ENCODE measurements at places on chromosomes 13 and 19.

GRCh38 chr13:75691183-75691582, 55.1 kb downstream of the LMO7 start:
- no peak for DNase-seq

DNA sequence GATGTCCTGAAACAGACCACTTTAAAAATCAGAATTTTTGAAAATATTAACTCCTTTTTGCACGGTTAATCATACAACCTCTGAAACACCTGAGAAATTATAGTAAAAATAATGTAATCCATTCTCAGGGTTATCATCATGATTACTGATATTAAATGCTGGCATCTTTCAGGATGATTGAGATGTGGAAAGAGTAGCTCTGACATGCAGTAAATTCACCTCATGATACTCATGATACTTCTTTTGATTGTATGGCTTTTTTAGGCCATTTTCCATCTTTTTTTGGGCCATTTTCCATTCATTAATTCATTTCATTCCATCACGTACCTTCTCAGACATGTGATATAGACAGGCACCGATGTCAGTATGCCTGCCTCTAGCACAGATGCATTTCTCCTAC, 85.1 kb downstream of the FGF14 start:
- no peak for DNase-seq

DNA sequence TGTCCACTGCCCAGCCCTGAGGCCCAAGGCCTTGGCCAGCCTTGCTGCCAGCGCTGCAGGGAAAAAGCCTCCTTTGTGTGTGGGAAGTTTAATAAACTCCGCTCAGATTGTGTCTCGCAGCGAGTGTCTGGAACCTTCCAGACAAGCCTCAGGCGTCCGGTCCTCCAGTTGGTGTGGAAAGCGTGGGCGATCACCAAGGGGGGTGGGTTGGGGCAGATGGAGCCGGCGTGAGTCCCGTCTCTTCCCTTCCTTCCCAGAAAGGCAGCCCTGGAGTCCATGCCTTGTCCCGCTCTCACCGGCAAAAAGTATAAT, 4.6 kb downstream of the STK11 start:
- DNase-seq: peak; percentile 62

- DNase-seq: no peak
These were observed 77.1 kb downstream of the CCNA1 start for GRCh38 chr13:36509369-36509768.

- peak; percentile 89 for DNase-seq
These were observed 3.3 kb upstream of the RPL36 start for GRCh38 chr19:5686647-5687359.

GRCh38 chr13:35039012-35039411, 96.9 kb downstream of the NBEA start:
- DNase-seq: no peak

DNA sequence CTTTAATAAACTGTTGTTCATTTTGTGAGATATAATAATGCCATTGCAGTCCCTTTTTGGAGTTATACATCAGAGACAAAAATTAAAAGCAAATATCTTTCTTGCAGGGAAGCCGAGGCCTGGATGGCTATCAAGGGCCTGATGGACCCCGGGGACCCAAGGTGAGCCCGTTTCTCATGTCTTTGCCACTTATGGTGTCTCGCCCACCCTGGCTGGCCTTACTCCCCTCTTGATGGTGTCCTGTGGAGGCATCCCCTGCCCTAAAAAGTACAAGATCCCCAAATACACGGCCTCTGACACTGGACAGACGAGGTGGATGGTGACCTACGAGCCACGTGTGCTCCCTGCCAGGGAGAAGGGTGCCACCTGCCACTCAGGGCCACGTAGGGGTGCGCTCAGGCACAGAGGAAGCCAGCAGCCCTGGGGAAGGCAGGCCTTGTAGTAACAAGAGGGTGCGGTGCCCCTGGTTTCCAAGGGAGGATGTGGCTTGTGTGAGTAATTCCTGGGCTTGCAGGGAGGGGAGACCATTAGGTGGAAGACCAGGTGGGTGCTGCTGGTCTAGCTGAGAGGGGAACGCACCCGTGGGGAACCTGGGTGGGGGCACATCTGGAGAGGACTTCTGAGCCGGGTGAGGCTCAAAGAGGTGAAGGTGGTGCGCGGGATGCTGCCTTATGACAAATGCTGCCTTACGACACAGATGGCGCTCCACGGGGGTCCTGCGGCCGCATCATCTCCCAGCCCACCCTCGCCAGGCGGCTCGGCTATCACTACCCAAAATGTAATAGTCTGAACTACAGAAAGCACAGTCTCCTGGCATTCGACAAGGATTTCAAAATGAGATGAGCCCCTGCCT, 115.6 kb downstream of the RAB20 start:
- DNase-seq: no peak

DNA sequence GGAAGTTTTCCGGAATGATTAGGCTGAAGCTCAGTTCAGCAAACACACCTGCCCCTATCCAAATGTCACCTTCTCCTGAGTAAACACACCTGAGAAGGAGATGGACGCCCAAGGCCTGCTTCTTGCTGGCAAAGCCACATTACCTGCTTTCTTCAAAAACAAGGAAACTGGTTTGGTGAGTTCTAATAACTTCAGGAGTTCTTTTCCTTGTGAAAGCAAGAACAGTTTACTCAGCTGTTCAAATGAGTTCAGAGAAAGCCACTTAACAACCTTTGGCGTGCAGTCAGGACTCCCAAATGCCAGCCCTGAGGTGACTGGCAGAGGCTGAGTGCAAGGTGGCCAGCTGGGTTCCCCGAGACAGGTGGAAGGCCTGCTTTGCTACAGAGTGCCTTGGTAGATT, 160.5 kb downstream of the STK24 start:
- DNase-seq: no peak

DNA sequence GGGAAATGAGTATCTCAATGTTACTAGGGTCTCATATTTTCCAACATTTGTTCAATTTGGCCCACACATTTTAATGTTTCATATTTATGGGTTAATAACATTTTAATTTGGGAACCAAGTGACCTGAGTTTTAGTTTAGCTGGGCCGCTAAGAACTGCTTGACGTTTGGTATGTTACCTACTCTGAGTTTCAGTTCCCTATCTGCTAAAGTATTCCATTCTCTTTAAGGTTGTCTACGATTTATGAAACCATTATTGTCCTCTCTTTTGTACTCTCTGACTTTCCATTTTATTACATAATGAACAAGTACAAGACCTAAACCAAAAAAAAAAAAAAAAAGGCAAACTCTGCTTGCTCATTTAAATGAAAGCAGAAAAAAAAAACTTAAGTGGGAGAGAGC, 89.9 kb downstream of the FGF14 start:
- no peak for DNase-seq

GRCh38 chr13:98541701-98542203, 35.2 kb downstream of the STK24 start:
- DNase-seq: no peak

DNA sequence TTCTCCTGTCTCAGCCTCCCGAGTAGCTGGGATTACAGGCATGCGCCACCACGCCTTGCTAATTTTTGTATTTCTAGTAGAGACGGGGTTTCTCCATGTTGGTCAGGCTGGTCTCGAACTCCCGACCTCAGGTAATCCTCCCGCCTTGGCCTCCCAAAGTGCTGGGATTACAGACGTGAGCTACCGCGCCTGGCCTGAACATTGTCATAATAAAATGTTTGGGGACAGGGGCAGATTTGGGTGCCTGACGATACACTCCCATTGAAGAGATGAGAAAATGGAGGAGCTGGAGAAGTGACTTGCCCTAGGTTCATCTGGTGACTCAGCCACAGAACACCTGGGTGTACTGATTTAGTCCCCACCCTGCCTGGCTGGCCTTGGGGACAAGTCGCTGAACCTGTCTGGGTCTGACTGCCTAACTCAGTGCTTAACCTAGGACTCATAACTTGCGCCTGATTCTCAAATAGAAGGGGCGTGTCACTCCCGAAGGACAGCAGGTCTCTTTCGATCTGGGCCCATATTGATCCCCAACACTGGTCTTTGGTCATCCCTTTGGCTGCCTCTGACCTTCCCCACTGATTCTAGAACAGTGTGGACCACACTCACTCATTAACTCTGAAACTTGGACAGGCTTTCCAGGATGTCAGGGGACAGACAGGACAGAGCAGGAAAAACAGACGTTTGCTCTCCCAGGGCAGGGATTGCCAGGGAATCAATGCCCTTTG, 7.6 kb upstream of the BICRA start:
- DNase-seq: no peak

GRCh38 chr13:77016251-77016812, 10.6 kb downstream of the FBXL3 start:
- no peak for DNase-seq

DNA sequence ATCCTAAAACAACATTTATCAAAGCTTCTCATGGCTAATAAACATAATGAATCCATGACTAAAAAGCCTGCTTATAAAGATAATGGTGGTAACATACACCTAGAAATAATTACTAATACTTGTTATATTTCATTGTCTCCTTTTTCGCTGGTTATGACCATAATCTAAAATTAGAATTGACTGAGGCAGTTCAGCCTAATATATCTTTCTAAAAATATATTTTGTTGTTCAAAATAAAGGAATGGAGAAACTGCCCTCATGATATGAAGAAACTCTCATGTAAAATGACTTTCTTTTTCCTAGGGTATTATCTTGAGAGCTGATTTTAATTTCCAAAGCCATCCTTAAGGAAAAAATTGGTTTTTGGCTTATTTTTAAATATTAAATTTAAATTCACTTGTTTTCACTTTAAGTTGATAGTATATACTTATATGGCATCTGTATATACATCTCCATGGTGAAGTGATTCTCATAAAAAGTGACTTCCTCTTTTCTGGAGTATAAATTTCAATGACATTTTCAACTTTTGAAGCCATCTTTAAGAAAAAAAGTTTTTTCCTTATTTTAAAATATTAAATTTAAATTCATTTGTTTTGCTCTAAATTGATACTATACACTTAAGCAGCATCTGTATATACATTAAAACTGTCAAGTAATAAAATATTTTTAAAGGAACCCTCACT, 204.6 kb downstream of the VWA8 start:
- DNase-seq: no peak

DNA sequence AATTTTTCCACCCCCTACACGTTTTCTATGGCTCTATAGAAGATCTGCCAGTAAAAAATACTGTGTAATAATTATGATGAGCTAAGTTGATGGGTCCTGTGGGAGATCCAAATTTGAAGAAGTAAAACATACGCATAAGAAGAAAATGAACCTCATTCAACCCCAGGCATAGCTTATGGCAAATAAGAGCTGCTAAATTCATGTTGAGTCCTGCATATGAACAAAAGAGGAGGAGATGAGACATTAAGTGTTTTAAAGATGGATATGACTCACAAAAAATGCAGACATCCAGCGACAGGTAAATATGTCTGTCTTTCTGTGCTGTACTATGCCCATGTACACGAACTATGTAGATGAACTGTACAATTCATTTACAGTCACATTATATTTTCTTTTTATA, 101.9 kb downstream of the LIG4 start:
- DNase-seq: no peak

DNA sequence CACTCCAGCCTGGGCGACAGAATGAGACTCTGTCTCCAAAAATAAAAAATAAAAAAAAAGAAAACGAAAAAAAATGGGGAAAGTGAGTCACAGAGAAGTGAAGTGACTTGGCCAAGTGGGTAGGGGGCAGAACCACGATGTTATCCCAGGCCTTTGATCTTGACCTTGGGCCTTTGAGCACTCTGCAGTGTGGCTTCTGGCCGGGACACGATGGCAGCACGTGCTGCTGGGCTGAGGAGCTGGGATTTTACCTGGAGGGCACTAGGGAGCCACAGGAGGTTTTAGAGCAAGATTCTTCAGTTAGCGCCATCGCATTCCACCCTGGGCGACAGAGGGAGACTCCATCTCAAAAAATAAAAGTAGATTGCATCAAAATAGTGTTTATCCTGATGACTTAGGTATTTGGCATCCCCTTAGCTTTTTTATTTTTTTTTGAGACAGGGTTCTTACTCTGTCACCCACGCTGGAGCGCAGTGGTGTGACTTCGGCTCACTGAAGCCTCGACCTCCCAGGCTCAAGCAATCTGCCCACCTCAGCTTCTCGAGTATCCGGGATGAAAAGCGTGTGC, 4.3 kb upstream of the TLE5 start:
- no peak for DNase-seq

DNA sequence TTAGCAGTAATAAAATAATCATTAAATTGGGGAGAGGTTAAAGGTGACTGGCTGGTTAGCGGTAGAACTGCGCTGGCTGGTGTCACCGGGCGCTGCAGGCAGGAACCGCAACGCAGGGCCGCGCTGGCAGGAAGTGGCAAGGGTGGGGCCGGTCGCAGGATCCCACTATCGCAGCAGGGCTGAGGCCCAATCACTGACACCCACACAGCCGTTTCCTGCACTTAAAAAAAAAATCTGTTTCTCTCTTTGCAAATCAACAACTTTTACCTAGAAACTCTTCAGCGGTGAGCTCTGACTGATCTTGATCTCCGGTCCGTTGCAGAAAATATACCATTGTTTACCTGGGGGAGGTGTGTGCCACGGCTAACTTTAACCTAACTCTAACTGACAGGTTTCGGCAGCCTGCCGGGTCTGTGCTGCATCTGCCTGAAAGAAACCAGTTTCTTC, 46.9 kb downstream of the KLF2 start:
- no peak for DNase-seq

DNA sequence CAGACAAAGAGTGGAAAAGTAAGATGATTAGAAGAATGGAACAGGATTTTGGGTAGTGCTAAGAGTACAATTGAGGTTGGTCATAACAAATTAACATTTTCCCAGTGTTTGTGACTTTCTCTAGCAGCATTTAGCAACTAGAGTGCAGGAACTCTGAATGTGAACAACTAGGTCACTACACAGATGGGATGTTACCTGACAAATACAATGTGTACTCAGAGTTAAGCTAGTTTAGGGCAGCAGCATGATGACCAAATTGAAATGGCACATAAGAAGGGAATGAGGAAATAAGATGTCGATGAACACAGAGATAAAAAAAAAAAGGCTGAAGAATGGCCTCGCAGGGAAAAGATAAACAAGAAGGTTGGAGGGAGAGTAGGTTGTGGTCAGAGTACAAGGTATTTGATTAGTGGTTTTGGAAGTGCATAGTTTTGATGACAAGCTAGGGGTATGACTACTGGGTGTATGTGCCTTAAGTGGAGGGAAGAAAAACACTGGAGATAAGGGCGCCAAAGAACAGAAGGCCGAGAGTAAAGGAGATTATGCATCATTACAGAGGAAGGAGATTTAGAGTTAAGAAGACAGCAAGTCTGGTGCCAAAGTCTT, 381.1 kb downstream of the FGF14 start:
- DNase-seq: no peak

DNA sequence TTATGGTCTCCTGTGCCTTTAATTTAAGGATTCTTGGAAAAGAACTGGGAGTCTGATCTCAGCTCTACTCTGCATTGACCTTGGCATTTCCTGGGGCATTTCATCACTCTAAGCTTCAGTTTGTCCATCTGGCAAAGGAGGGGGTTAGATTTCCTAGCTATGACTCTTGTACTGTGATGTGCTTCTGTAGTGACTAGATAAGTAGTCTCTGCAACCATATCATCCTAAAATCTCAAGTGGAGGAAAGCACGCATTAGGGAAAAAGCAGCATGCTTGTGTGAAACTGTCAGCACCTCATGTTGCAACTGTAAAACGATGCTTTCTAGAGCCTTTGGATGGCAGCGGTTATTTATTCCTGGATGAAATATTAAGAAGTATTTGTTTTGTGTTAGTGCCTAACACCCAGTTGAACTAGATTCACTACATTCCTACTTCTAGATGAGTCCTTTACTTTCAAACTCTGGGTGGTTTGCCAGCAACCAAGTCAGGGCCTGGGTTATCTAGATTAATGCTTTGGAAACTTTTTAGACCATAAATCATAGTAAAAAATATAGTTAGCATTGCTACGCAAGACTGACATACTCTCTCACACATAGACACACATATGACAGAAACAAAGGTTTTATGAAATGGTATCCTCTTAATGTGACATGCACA, 6.8 kb downstream of the WDFY2 start:
- DNase-seq: no peak

- DNase-seq: peak; percentile 75
These were observed at the start of gene APLP1 for GRCh38 chr19:35868172-35868822. Gene APLP1 (plus strand): TSS chr19:35868574. CDS start chr19:35868637, 63 bp downstream.

Data from C1 segment of cervical spinal cord (tissue), 14 donors.